ENCODE measurements at places on chromosomes 7 and 10. TPM values are rescaled to one million over a fixed set of nuclear protein-coding genes. Genes with fewer than 3 reads are reported as not detected.

GRCh38 chr7:20201380-20201779 is 15.8 kb downstream of the MACC1 start:
- DNase-seq, result no peak

GRCh38 chr7:87589631-87590030 is 11.1 kb downstream of the ABCB1 start:
- no peak for DNase-seq

GRCh38 chr10:72552857-72553256 is 73.0 kb downstream of the MICU1 start:
- DNase-seq, result no peak

Gene MYH16
- 0.29 TPM for total RNA-seq

DNA sequence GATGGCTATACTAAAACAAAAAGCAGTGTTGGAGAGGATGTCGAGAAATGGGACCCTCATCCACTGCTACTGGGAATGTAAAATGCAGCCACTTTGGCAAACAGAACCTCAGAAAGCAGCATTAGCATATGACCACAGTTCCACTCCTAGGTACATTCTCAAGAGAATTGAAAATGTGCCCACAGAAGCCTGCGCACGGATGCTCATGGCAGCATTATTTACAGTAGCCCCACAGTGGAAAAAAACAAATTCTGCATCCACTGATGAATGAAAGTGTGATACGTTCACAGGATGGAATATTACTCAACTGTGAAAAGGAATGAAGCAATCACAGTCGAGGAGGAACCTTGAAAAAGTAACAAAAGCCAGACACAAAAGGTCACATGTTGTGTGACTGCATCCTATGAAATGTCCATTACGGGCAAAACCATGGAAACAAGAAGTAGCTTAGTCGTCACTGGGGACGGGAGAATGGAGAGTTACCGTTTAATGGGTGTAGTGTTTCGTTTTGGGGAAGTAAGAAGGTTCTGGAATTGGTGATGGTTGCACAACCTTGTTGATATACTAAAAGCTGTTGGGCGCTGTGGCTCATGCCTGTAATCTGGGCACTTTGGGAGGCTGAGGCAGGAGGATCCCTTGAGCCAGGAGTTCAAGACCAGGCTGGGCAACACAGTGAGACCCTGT is 2.5 kb upstream of the UPK3B start:
- DNase-seq, result no peak

DNA sequence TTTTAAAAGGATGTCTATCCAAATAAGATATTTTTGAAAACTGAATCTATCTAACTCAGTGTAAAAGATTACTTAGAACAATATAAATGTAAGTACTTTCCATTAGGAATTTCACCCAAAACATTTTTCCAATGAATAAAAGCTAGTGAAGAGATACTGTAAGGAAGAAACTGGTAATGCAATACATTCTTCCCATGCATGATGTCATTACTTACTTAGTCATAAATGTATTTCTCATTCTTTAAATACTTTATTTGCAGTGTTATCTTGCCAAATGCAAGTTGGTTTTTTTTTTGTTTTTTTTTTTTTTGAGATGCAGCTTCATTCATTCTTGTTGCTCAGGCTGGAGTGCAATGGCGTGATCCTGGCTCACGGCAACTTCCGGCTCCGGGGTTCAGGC is 265.6 kb downstream of the PHF14 start:
- DNase-seq, result no peak

DNA sequence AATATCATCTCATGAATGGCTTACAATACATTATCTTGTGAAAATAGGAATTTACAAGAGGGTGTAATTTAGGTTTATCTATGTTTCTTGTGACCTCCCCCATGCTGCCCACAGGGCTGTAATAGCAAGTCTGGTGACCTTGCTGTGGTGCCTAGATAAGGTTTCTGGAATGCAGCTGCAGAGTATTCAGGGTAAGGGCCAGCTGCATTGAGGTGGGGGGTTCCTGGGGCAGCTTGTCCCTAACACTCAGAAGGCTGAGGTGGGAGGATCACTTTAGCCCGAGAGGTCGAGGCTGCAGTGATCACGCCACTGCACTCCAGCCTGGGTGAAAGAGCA is 5.3 kb upstream of the DHTKD1 start:
- no peak for DNase-seq

Gene C10orf53
- not detected for total RNA-seq

GRCh38 chr7:142800088-142800487 is 29.3 kb downstream of the PRSS2 start:
- no peak for DNase-seq

Gene AFAP1L2
- total RNA-seq, result 19.3 TPM

All from aorta (tissue), 5 donors.